ENCODE measurements at places on chromosomes 3 and 15.

GRCh38 chr3:52463416-52463815 is 8.0 kb downstream of the NISCH start:
- no peak for DNase-seq

- DNase-seq, result no peak
These were observed 17.1 kb upstream of the SLC24A5 start for GRCh38 chr15:48103647-48104046.

GRCh38 chr3:41688595-41689380 is 273.1 kb downstream of the ULK4 start:
- DNase-seq, result no peak

GRCh38 chr3:34408088-34408487 is 609.7 kb downstream of the PDCD6IP start:
- no peak for DNase-seq

GRCh38 chr3:98994128-98994762 is 92.8 kb upstream of the DCBLD2 start:
- DNase-seq, result no peak
